ENCODE measurements at places on chromosomes 6 and 20.

DNA sequence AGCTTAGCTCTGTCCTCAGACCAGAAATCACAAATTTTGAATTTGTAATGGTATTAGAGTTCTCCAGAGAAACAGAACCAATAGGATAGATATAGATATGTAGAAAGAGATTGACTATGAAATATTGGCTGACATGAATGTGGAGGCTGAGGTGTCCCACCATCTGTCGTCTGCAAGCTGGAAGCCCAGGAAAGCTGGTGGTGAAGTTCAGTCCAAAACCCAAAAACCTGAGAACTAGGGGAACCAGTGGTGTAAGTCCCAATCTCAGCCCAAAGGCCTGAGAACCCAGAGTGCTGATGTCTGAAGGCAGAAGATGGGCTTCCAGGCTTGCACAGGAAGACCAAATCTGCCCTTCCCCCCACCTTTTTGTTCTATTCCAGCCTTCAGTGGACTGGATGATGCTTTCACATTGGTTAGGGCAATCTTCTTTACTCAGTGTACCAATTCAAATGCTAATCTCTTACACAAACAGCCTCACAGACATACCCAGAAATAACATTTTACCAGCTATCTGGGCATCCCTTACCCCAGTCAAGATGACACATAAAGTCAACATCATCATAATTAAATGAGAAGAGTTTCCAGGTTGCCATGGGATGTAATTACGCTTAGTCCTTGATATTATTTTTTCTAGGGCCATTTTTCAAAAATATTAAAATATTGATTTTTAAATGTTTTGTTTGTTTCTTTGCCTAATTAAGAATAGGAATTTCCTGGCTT, 570.8 kb downstream of the UTRN start:
- no peak for DNase-seq

DNA sequence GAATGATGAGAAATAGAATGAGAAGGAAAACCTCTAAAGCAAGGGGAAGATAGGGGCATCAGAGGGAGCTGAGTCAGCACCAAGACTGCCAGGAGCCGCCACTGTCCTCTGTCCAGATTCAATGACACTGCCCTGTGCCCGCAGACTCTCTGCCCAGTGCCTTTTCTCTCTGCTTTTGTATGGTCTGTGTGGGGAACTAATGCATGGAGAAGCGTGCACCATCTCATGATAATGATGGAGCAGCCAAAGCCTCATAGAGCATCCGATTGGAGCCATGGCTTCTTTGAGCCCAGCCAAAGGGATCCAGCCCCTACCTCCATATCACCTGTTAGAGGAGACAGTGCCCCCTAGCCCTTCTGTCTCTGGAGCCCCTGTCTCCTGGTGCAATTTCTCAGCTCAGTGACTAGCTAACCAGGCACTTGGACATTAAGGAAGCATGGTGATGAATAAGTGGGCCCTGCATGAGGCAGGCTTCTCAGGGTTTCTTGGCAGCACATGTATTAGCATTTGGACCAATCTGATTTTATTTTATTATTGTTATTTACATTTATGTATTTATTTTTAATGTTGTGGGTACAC, 6.5 kb upstream of the PFDN4 start:
- DNase-seq: no peak

GRCh38 chr6:155219299-155219698, 44.5 kb upstream of the CLDN20 start:
- no peak for DNase-seq

GRCh38 chr20:11844691-11845090, 73.0 kb upstream of the BTBD3 start:
- DNase-seq: no peak

- DNase-seq: no peak
Observed at GRCh38 chr6:26328265-26328844, 36.6 kb upstream of the BTN3A2 start.

- no peak for DNase-seq
Observed at GRCh38 chr6:42545226-42545773, 18.5 kb upstream of the UBR2 start.

DNA sequence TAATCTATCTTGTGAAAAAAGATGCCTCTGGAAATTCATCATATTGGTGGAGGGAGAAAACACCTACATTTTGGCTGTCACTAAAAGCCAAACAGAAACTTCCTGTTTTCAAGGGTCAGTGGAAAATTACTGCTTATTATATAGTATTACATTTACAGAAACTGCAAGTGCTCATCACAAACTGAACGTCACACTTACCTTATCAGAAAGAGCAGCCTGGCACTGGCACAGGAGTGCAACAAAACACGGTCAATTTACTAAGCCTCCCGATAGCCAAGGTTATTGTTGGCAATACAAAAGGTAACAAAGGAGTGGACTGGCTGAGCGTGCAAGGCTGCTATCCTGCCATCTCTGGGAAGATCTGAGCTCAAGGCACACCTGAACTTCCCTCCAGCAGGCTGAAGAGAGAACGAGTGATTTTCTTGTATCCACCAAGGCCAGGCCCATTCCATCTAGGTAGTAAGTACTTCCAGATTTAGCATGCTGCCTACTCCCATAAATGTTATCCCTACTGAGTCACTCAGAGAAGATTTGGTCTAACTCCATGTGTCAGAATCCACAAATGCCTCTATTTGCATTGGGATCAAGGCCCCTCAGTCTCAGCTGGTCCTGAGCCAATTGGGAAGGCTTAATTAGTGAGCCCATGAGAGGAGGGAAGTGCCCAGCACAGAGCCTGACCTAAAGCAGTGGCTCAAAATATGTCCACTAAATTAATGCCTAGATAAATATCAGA, 399.8 kb downstream of the BTBD9 start:
- no peak for DNase-seq

GRCh38 chr6:145784683-145785082, 29.9 kb downstream of the FBXO30 start:
- no peak for DNase-seq

DNA sequence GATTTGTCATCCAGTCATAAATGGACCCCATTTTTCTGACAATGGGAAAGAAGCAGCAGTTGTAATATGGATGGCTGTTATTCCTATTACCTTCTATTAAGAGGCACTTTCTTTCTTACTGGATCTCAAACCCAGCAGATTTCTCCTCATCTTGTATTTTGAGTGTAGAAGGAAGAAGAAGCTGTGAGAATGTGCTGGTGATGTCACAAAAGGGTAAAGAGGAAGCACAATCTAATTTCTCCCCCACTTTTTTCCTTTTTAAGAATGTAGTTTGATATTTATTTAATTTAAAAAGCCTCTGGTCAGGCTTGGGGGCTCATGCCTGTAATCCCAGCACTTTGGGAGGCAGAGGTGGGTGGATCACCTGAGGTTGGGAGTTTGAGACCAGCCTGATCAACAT, 100.0 kb upstream of the JARID2 start:
- no peak for DNase-seq

DNA sequence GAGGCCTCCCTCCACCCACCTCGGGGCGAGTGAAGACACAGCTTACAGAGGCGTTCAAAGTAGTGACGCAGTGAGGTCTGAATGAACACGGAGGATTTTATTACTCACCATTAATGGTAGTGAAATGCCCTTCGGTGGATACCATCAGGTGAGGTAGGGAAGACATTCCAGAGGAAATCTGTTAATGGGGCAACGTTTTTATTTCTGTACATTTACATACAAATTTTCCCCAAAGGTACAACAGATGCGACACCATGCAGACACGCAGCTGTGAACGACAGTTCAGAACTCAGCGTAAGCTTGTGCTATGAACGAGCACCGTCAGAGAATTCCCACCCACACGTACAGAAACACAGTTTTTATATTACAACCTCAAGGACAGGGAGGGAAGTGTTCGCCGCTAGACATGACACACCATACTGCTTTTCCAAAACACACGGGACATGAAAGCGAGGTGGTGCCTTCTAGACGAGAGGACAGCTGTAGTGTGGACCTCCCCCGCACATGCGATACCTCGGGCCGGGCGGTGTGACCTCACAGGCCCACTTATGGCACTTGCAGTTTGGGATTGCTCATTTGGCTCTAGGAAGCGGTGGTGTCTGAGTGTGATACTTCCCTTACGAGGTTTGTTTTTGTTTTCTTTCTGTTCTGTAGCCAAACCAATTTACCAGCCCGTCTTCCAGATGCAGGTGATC, 10.7 kb downstream of the PSMG4 start:
- no peak for DNase-seq

- no peak for DNase-seq
Observed at GRCh38 chr20:4730780-4731179, 9.1 kb downstream of the PRND start.

DNA sequence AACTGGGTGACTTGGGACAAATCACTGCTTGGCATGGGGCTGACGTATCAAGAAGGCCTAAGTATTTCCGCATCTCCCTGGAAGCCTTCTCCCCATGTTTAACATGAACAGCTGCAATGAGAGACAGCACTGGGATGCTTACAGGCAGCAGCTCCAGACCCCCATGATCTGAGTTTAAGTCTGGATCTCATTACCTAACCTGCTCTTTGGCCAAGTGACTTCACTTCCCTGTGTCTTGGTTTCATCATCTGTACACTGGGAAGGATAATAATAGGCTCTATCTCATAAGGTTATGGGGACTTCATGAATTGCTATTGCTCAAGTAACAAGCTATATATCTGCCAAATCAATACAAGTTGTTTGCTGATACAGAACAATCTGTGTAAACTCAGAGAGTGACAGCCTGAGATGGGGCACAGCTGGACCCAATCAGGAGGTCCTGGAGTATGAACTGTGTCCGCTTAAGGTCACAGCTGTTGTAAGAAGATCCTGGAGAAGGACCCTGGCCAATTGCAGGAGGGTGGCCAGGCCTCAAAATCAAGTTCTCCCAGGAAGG, 56.0 kb downstream of the TGM2 start:
- no peak for DNase-seq

DNA sequence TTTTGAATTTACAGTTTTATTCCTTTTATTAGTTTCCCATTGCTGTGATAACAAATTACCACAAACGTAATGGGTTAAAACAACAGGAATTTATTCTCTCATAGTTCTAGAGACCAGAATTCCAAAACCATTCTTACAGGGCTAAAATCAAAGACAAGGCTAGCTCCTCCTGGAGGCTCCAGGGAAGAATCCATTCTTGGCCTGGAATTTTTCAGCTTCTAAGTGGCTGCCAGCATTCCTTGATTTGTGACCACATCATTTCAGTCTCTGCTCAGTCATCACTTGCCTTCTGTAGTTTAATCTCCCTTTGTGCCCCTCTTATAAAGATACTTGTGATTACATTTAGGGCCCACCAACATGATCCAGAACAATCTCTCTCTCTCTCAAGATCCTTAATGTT, 897 bp upstream of the SEL1L2 start:
- DNase-seq: no peak

DNA sequence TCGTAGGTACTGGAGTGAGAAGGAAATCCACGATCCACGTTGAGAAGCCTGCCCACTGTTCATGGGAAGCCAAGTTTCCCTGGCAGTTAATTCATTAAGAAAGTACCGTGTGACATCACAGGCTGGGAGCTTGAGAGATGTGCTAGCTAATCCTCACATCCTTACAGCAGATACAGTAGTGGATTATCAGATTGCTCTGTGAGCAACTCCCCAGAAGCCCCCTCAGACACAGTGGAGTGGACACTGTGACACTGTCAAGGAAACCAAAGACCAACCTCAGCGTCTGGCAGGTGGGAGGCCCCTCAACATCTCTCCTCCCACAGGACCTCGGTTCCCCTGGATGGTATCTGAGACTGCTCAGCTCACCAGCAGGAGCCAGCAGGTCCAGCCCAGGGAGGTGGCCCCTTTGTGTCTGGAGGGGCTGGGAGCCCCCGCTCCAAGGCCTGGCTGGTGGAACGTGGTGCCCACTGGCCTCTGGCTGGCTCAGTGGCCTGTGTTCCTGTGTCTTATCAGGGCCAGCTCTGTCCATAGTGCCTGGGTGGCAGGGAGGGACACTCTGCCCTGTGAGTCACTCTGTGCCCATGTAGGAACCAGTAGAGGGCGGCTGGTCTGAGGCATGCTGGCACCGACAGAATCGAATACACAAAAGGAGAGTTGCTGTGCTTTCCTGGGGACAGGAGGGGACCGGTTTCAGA, 7.2 kb downstream of the PYGB start:
- DNase-seq: no peak

DNA sequence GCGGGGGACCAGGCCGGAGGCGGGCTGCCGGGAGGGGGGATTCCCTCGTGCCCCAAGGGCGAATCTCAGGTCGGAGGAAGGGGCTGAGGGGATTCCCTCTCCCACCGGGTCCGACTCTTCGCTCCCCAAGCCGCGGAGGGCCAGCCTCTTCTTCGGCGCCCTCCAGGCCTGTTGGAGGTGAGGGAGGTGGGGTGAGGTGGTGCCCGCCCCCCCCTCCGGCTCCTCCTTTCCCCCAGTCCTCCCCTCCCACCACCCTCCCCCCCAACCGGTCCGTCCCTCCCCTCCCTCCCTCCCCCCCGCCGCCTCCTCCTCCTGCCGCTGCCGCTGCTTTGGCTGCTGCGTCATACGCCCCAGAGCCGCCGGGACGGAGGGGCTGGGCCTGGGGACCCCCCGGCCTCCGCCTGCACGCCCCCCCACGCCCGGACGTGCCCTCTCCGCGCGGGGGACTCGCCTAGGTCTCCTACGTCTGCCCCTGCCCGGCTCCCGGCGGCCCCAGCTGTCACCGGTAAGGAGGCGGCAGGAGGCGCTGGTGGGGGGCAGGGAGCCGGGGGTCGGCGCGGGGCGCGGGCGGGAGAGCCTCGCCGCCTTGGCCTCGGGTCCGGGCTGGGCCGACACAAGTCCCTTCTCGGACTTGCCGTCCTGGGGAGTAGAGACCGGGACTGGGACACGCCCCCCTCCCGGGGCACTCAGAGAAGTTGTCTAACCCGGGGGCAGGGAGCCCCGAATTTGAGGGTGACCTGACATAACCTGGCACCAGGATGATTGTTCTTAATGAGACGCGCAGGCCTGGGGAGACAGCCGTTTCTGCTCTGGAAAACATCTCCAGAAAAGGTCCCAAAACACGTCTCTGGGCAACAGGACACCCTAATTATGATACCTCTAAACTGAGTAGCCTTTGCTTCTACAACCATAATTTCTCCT, at the start of gene PHF1:
Gene PHF1, plus strand, starts transcription at position 304 of the 921 bp plus-strand sequence. CDS start 1,250 bp downstream, outside the sequence.
- peak; percentile 25 for DNase-seq

- no peak for DNase-seq
Observed at GRCh38 chr6:90914312-90914711, 327.4 kb upstream of the MAP3K7 start.

DNA sequence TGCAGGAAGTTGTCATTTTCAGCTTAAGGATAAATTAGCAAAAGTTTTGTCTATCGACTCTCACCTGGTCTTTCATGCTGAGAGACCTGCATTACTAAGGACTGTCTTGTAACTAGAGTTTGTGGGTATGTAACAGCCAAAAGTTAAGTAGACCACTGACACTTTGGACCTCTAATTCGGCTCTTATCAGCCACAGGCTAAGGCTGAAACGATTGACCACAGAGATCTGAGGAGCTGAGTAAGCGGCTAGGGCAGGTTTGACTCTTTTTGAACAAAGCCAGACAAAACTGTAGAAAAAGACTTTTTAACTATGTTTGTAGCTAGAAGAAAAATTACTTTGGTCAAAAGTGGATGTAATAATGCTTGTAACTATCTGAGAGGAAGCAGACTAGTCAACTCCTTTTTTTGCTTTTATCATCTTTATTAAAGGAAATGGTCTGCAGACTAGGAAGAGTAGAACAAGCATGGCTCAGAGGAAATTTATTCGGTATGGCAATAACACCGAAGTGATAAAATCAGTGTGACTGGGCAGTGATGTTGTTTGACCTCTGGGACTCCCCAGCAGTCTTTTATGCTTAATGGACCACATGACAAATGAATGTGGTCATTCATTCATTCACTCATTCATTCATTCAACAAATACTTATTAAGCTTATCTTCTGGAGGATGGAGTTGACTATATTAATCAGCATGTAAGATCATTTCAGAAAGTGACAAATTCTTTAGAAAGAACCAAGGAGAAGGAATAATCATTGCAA, 725.0 kb upstream of the HS3ST5 start:
- DNase-seq: no peak

- no peak for DNase-seq
Observed at GRCh38 chr20:37071481-37071911, 24.3 kb downstream of the RBL1 start.

GRCh38 chr6:136351518-136352110, 62.0 kb upstream of the BCLAF1 start:
- DNase-seq: no peak
